ENCODE measurements at places on chromosomes 5 and 9.
A peak's percentile ranks its signal among the peaks of the same experiment; 100 is the strongest.

DNA sequence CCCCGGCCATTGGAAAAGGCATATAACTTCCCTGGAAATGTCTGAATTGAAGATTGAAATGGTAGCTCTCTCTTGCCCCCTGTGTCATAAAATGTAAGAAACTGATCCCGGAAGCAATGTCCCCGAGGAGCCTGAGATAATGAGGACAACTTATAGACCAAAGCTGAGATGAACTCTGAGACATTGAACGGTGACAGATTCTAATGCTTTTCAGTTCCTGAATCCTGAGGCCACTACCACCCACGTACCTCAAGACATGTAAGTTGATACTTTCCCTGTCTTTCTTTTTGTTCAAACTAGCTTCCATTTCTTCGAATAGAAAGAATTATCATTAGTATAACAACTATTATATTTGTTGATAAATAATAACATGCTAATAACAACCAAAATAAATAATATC lies 51.0 kb downstream of the KIF4B start:
- no peak for DNase-seq

GRCh38 chr5:86977190-86977589 lies 290.5 kb upstream of the RASA1 start:
- no peak for DNase-seq

DNA sequence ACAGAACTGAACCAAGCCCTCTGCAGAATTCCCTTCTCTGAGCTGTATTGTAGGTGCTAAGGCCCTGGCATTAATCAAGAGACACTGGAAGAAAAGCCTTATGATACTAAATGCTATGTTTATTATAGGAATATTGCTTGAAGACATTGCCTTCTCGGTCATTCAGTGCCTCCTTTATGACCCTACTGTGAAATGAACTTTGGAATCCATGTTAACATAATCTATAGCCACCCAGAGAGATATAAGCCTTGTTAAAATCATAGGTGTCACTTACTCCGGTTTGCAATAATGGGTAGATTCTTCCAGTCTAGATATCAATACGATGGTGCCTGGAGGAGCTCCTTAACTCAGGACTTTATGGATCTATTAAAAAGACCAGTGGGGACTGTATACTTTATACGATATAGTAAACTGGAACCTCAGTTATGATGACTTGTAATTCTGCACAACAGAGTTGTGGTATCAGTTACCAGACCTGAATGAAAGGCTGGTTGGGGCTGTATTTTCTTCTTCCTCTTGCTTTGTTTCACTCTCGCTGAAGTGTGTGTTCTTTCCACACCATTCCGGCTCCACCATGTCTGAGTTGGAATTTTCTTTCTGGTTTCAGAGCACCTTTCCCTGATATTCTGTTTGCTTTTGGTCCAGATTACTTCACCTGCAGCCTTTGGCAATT lies 154.5 kb downstream of the DROSHA start:
- no peak for DNase-seq

DNA sequence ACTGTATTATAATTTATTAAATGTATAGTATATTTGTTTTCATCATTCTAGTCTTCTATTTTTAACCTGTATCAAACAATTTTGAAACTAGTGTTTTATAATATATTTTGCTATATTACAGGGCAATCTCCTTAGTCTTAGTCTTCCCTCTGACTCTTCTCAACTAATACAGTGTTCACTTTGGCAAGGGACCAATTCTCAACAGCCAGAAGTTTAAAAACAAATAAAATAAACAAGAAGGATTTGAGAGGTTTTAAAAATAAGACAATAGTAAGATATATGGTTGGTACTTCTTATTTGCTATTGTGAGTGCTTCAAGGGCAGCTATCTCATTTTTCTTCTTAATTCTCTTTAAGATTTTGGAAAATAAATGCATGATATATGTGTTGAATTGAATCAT lies 167.2 kb downstream of the RAB3C start:
- no peak for DNase-seq

- no peak for DNase-seq
Observed at GRCh38 chr9:90521811-90522570, 120.6 kb downstream of the DIRAS2 start.

GRCh38 chr5:53298841-53299240 lies 181.6 kb upstream of the FST start:
- no peak for DNase-seq

- DNase-seq = no peak
Observed at GRCh38 chr5:142618130-142618523, 67.8 kb downstream of the FGF1 start.

GRCh38 chr9:121721770-121722169 lies 70.3 kb downstream of the DAB2IP start:
- DNase-seq = no peak

GRCh38 chr5:172611913-172612312 lies 29.1 kb upstream of the NEURL1B start:
- DNase-seq = no peak

GRCh38 chr5:92758552-92758951 lies 822.5 kb downstream of the NR2F1-AS1 start:
- DNase-seq = no peak

DNA sequence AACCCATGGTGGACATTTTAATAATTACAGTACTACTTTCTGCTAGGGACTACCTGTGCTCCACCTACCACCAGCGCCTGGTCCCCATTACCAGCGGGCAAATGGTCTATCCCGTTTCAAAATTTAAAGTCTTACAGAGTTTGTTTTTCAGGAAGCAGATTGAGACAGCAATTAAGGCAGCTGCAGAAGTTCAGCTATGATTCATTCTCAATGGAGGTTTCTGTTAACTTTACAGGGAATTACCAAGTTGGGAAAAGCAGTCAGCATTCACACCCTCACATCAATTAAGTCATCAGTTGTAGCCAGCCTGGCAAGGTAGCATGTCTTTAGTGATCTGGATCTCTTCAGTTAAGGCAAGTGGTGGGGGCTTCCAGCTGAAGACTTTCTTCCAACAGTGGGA lies 410.6 kb upstream of the DAB2 start:
- DNase-seq = no peak

DNA sequence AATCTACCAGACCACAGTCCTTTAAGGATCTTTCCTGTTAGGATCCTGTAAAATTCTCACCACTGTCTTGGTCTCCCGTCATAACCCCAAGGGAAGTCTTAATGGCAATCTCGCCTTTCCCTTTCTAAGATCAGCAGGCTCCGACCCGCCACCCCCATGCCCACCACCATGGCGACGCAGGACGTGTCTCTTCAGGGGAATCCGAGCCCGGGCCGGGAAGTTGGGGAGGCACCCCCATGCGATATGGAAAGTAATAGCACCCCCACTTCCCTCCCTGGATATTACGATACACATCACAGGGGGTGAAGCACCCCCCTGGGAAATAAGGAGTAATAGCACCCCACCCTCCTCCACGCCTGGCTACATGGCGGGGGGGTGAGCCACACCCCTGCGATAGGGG lies 8.3 kb upstream of the STK32A start:
- DNase-seq = no peak

DNA sequence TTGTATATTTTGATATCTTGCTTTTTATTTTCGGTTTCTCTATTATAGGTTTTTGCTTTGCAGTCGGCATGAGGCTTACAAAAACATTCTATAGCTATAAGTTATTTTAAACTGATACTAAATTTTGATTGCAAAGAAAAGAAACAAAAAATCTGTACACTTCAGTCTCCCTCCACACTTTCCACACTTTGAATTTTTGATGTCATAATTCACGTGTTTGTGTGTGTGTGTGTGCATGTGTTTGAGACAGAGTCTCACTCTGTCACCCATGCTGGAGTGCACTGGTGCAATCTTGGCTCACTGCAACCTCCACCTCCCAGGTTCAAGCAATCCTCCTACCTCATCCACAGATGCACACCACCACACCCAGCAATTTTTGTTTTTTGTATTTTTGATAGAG lies 124.9 kb downstream of the MRPS30 start:
- no peak for DNase-seq

DNA sequence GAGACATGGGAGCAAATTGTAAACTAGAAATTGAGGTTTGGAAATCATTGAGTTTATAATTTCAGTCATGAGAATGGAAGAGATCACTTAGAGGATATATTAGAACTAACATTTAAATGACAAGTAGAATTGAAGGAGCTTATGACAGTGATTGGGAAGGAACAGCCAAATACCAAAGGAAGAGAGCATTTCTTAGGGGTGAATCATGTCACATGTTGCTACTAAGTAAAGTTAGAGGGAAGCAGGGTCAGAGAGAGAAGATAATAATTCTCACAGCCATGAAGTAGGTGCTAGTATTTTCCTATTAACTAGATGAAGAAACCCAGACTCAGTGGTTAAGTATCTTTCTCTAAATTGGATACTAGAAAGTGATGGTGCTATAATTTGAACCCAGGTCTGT lies 59.3 kb downstream of the COMMD10 start:
- no peak for DNase-seq

DNA sequence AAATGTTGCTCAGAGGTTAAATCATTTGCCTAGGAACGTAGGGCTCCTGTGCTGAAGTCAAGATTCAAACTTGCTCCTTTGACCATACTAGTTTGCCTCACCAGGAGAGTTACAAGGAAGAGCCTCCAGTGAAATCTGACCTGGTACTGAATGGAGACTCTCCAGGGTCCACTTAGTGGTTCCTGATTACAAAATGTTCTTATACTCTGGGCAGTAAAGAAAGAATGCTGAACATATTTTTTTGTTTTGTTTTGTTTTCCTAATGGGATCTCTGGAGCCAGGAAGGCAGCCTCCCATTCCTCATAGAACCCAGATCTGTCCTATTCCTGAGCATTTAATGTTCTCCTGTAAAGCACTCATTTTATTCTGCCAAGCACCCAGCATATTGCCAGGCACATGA lies 256.5 kb upstream of the CLINT1 start:
- no peak for DNase-seq

GRCh38 chr5:61969347-61969746 lies 336.7 kb upstream of the KIF2A start:
- no peak for DNase-seq

GRCh38 chr5:32833127-32833526 lies 122.0 kb downstream of the NPR3 start:
- no peak for DNase-seq

- DNase-seq = no peak
Observed at GRCh38 chr5:35030426-35031100, 17.2 kb downstream of the AGXT2 start.

DNA sequence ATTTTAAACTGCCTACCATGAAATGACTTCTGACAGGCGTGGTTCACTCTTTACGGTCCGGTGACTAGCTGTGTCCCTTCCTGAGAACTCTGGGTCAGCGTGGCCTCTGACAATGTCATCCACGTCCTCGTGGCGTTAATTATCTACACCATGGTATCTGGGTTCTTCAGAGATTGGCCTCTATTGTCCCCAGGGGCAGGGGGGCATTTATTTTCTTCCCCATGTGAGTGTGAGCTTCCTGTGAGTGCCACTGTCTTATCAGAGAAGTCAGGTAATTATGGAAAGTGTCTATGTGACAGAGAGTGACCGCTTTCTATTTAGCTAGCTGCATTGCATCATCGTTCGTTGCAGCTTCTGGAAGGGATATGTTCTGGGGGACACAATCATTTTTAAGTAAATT lies 77.2 kb downstream of the FBXL7 start:
- DNase-seq = no peak

GRCh38 chr5:15902066-15902465 lies 277.5 kb downstream of the MARCHF11 start:
- DNase-seq = no peak

DNA sequence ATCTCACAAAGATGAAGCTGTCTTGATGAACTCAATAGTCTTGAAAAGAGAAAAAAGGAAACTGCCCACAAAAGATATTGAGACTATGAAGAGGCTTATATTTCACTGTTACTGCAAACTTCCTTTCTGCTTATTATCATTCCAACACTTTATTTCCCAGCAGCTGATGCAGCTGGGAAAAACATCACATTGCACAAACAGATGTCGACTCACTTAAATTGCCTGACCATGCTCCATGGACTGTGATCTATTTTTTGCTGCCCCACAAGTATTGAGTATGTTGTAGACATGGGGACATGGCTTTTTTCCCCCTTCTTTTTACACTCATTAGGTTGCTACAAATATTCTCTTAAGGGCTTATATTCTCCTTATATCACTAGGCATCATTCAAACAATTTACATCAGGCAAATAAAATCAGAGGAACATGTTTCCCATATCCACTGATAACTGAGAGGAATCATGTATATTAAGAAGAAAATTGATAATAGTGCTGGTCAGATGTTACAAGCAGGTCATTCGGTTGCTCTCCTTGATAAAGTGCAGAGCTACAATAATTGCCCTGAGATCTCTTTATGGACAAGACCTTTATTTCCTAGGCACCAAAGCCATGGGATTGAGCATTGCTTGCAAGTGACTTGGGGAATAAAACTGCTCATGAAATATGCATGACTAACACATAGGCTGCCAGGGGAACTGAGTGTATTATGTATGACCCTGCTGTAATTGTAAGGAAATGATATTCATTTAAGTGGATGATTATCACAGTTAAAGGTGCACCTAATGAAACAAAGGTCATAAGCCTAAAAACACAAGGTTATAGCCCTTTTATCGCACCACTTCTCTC lies 509.9 kb downstream of the ZNF608 start:
- DNase-seq = no peak

GRCh38 chr5:59864718-59865117 lies 28.8 kb downstream of the PDE4D start:
- no peak for DNase-seq

DNA sequence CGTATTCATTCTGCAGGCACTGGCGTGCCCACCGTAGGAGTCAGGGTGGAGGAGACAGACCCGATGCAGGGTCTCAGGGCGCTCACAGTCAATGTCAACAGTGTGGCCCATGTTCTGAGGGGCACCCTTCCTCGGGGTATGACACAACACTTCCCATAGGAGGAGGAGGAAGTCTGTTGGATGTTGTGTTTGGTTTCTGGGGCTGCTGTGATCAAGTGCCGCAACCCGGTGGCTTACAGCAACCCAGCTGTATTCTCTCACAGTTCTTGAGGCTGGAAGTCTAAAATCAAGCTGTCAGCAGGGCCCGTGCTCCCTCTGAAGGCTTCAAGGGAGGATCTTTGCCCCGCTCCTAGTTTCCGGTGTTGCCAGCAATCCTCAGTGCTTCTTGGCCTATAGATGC lies 5.6 kb upstream of the HNRNPAB start:
- peak; percentile 47 for DNase-seq

Data from NCI-H82 (cell line).